Osteocyte (in vitro differentiated cells): ENCODE measurements at places on chromosomes 11 and 22. TPM values are rescaled to one million over a fixed set of nuclear protein-coding genes. Genes with fewer than 3 reads are reported as not detected.

The CYB5R2 gene
- 5.7 and 7.9 TPM in 2 replicates for total RNA-seq

The FAM111B gene
- total RNA-seq = 2.7 and 2.8 TPM in 2 replicates

The ADAMTS15 gene
- 78.8 and 81.6 TPM in 2 replicates for total RNA-seq

The MYRF gene
- total RNA-seq = 0.43 and 0.47 TPM in 2 replicates

The CCDC73 gene
- total RNA-seq = not detected in 2 replicates

The ART5 gene
- 0.38 and 0.57 TPM in 2 replicates for total RNA-seq

GRCh38 chr11:95279921-95280868, 49.2 kb upstream of the SESN3 start:
- H3K4me3 ChIP-seq = no peak overlapping the region
- H3K27ac ChIP-seq = no peak overlapping the region
- H3K36me3 ChIP-seq = no peaks in the 10 kb centered on the region
- peaks cover 5% of the 10 kb centered on the region for H3K4me1 ChIP-seq
- no peak for DNase-seq

GRCh38 chr11:69081180-69081579, 32.4 kb downstream of the TPCN2 start:
- no peak overlapping the region for H3K4me3 ChIP-seq
- DNase-seq = no peak
- no peaks in the 10 kb centered on the region for H3K27me3 ChIP-seq
- no peak overlapping the region for H3K27ac ChIP-seq

DNA sequence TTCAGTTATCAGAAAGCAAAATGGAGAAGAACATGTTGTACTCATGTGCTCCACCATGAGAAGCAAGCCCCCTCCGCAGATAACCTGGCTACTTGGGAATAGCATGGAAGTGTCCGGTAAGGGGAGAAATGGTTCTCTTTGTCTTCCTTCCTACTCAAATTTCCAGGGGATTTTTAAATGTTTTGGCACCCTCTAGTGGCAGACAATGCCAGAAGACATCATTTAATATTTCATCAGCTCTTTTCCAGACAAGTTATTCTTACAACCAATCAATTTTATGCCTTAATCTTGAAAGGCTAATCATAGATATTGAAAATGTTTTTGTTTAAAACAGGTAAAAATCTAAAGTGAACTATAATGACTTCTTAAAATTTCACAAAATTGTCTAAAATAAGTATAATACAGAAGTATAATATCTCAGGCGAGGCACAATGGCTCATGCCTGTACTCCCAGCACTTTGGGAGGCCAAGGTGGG, 15.7 kb downstream of the CRTAM start:
- peaks cover 45% of the 10 kb centered on the region for H3K4me1 ChIP-seq
- no peak for DNase-seq
- no peaks in the 10 kb centered on the region for H3K27me3 ChIP-seq
- no peaks in the 10 kb centered on the region for H3K36me3 ChIP-seq
- H3K27ac ChIP-seq = no peak overlapping the region

- no peak overlapping the region for H3K4me3 ChIP-seq
- no peak for DNase-seq
- H3K27me3 ChIP-seq = no peaks in the 10 kb centered on the region
- peaks cover 35% of the 10 kb centered on the region for H3K36me3 ChIP-seq
Measured at GRCh38 chr11:61280883-61281580, 14.1 kb downstream of the VWCE start.

DNA sequence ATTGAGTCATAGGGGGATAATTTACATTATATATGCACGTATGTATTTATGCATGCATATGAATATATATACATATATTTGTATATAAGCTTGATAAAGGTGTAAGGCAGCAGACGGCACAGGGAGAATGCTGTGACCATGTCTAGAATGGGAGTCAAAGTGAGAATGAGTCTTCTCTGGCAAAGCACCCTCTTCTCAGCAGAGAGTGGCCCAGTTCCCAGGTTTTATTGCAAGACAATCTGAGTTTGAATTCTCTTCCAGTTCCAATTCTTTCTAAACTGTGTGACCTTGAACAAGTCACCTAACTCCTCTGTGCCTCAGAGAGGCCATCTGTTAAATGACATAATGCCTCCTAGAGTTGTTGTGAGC, 13.8 kb downstream of the EHF start:
- H3K4me1 ChIP-seq = peaks cover 38% of the 10 kb centered on the region
- no peaks in the 10 kb centered on the region for H3K27me3 ChIP-seq
- no peaks in the 10 kb centered on the region for H3K36me3 ChIP-seq
- H3K27ac ChIP-seq = no peak overlapping the region
- no peak for DNase-seq

DNA sequence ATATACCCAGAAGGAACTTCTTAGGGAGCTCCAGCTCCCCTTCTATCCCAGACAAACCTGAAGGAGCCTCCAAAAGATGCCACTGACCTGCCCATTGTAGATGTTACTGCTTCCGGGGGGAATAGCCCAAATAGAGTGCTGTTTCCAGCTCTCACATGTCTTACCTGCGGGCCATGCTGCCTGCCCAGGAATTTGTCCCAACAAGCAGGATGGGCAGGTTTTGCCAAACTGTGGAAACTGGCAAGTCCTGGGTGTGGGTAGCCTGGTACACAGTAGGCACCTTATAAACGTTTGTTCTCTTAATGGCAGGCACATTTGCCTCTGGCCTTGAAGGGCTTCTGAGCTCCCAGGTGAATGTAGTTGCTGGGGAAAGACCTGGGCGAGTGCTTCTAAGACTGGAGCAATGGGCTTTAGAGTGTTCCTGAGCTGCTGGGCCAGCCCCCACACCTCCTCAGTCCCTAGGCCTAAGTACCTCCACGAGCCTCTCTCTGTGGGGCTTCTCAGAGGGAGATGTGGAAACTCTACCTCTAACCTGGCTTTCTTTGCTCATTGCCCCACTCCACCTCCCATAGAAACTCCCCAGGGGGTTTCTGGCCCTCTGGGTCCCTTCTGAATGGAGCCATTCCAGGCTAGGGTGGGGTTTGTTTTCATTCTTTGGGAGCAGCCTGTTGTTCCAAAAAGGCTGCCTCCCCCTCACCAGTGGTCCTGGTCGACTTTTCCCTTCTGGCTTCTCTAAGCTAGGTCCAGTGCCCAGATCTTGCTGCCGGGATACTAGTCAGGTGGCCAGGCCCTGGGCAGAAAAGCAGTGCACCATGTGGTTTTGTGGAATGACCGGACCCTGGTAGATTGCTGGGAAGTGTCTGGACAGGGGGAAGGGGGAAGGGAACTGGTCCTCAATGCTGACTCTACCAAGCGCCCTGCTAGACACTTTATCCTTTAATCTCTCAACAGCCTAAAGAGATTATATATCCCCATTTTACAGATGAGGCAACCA, 37.2 kb downstream of the LIMK2 start:
- no peaks in the 10 kb centered on the region for H3K27me3 ChIP-seq
- peaks cover 57% of the 10 kb centered on the region for H3K4me1 ChIP-seq
- peak overlapping the region; percentile 90 for H3K27ac ChIP-seq
- no peak for DNase-seq
- H3K36me3 ChIP-seq = peaks cover under 1% of the 10 kb centered on the region
- peak overlapping the region; percentile 91 for H3K4me3 ChIP-seq

- H3K27me3 ChIP-seq = no peaks in the 10 kb centered on the region
- peak; percentile 73 for DNase-seq
- H3K27ac ChIP-seq = no peak overlapping the region
- peaks cover 2% of the 10 kb centered on the region for H3K36me3 ChIP-seq
Measured at GRCh38 chr11:12274558-12275197, 102.7 kb upstream of the PARVA start.

DNA sequence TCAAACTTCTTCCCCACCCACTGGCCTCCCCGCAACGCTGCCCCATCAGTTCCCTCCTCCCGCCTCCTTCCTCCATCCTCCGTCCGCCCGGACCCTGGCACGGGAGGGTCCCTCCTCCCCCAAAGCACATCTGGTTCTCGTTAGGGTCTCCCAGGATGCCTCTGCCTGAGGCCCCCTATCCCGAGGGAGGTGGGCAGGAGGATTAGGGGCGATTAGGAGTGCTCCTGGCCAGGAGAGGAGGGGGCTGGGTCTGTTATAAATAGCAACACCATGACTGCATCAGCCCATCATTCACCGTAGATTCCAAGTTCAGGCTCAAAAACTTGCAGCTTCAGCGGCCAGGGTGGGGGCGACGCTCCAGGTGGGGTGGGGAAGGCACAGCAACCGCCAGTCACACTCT, 10.4 kb downstream of the MYRF start:
- H3K4me1 ChIP-seq = peaks cover 2% of the 10 kb centered on the region
- no peak for DNase-seq
- H3K27me3 ChIP-seq = no peaks in the 10 kb centered on the region
- no peaks in the 10 kb centered on the region for H3K36me3 ChIP-seq
- H3K4me3 ChIP-seq = no peak overlapping the region

GRCh38 chr22:30348809-30349208, 7.9 kb downstream of the SF3A1 start:
- peaks cover 42% of the 10 kb centered on the region for H3K36me3 ChIP-seq
- no peak for DNase-seq
- no peaks in the 10 kb centered on the region for H3K4me1 ChIP-seq
- no peak overlapping the region for H3K4me3 ChIP-seq
- no peaks in the 10 kb centered on the region for H3K27me3 ChIP-seq

DNA sequence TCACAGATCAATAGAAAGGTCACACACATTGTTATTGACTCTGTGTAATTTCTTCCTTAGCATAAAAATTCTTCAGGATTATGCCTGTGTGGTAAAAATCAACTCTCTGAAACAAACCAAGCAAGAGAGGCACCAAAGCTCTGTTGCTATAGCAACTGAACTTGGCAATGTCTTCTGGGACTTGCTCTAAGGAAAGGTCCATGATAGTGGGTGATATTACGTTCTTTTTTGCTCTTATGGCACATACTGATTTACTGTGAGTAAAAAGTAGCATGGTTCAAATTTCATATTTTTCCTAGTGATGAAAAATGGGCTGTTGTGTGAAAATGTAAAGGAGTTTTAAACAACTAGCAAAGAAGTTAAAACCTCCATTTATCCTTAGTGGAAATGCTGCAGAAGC, 66.4 kb downstream of the SVIP start:
- peaks cover 5% of the 10 kb centered on the region for H3K4me1 ChIP-seq
- H3K36me3 ChIP-seq = no peaks in the 10 kb centered on the region
- no peak overlapping the region for H3K4me3 ChIP-seq
- peaks cover 10% of the 10 kb centered on the region for H3K27me3 ChIP-seq
- no peak overlapping the region for H3K27ac ChIP-seq

GRCh38 chr11:105033343-105033742, 1.6 kb downstream of the CASP1 start:
- no peaks in the 10 kb centered on the region for H3K36me3 ChIP-seq
- no peaks in the 10 kb centered on the region for H3K27me3 ChIP-seq
- H3K4me3 ChIP-seq = no peak overlapping the region
- peaks cover 6% of the 10 kb centered on the region for H3K4me1 ChIP-seq
- no peak for DNase-seq

DNA sequence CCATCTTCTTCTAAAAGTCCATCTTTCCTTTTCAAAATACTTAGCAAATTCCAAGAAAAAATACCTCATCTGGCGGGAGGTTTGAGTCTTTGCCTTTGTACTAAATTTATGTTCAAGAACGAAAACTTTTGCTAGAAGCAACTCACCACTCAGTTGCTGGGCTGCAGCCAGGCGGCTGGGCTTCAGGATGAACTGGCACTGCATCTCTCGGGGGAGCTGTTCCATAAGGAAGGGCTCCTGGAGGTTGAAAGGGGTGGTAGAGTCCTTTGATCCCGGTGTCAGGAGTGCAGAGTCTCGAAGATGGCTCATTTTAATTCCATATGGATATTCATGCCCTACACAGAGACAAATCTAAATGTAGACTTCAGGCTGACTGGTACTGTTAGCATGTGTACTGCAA, 105.8 kb downstream of the ARHGAP20 start:
- no peak for DNase-seq
- H3K36me3 ChIP-seq = no peaks in the 10 kb centered on the region
- H3K4me3 ChIP-seq = no peak overlapping the region
- H3K4me1 ChIP-seq = no peaks in the 10 kb centered on the region
- H3K27me3 ChIP-seq = peaks cover 17% of the 10 kb centered on the region

DNA sequence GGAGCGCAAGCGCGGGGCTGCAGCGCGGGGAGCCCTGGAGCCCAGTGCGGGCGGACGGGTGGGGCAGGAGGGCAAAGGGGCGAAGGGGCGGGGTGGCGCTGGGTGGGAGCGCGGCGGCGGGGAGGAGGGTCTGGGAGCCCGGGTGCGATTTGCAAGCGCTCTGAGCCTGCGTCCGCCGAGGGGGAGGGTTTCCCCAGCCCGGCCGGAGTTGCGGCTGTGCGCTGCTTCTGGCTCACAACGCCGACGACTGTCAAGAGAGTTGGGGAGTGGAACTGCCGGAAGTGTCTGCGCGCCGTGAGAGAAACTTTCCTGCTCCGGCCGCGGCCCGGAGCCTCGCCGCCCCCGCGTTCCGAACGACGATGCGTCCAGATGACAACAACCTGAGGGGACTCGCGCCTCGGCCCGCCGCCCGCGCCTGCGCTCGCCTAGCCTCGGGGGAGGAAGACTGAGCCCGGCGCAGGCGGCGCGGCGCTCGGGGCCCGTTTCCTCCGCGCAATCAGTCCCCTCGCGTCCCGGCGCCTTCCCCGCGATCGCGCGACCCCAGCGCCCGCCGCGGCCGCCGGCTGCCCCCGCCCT, at the start of gene ARHGAP42:
Gene ARHGAP42, plus strand, starts transcription at position 235 of the 576 bp plus-strand sequence. CDS start 391 bp downstream, outside the sequence.
- peak within 1 kb of the TSS; percentile 90 for H3K27ac ChIP-seq
- H3K4me3 ChIP-seq = peak within 1 kb of the TSS; percentile 97
- peaks cover 42% of the 10 kb centered on the region for H3K4me1 ChIP-seq
- peak; percentile 85 for DNase-seq
